Fibroblast of skin of right biceps (primary cell): ENCODE measurements at places on chromosomes 3 and 15.
A peak's percentile ranks its signal among the peaks of the same experiment; 100 is the strongest.

- DNase-seq: peak; percentile 94
Measured at GRCh38 chr3:72274493-72275330, 489.8 kb upstream of the PROK2 start.

DNA sequence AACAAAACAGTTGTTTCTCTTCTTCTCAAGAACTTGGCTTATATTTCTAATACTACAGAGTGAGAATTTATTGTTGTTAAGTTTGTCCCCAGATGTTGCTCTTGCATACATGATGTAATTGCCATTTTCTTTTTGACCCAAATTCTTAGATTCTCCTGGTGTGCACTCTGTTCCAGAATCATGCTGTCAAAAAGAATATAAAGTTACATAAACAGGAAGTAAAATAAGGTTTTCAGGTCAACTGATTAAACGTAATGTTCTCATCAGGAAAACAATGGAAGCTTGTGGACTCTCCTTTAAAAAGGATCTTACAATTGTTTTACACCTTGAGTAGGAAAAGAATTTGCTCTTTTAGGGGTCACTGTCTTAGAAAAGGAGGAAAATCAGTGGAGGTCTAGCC is 121.8 kb downstream of the ADAM10 start:
- no peak for DNase-seq

- DNase-seq: no peak
Measured at GRCh38 chr3:59289831-59290230, 240.0 kb upstream of the CFAP20DC start.

DNA sequence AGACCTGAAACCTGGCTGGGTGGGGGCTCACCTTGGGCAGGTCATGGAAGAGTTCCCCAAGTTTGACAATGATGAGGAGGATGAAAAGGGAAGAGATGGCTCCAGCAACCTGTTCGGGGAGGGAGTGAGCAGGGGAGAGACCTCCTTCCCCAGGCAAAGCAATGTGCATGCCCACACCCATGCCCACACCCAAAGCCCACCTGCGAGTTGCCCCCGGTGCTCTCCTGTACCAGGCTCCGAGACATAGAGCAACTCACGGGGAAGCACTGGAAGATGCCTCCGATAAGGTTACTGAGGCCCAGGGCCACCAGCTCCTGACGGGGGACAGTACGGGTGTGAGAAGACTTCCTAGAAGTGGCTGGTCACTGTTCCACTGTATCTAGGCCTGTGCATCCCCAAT is 4.9 kb downstream of the SLC26A6 start:
- no peak for DNase-seq

DNA sequence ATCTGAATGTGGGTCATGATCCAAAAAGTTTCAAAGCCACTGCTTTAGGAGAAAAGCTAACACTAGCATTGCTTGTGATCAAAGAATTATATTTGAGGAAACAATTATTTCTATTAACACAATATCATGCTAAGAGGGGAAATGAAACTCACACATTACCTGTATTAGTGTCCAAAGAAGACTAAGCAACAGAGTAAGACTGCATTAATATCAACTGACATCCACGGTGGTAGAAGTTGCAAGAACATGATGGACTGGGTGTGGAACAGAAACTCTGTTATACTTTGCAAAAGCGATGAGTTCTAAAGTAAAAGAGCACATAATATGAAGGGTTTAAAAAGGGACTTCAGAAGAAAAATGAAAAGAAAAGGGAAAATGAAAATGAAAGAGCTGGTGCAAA is 648.3 kb upstream of the NECTIN3 start:
- DNase-seq: no peak

DNA sequence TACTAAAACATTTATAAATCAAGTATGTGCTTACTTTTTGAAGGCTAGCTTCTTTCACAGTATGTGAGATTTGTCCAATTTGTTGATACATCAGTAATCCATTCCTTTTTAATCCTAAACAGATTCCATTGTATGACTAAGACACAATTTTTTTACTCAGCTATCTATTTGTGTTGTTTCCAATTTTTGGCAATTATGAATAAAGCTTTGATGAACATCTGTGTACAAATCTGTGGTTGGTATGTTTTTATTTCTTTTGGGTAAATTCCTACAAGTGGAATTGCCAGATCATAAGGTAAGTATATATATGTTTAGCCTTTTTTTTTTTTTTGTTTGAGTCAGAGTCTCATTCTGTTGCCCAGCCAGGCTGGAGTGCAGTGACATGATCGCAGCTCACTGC is 56.2 kb upstream of the VEPH1 start:
- no peak for DNase-seq

DNA sequence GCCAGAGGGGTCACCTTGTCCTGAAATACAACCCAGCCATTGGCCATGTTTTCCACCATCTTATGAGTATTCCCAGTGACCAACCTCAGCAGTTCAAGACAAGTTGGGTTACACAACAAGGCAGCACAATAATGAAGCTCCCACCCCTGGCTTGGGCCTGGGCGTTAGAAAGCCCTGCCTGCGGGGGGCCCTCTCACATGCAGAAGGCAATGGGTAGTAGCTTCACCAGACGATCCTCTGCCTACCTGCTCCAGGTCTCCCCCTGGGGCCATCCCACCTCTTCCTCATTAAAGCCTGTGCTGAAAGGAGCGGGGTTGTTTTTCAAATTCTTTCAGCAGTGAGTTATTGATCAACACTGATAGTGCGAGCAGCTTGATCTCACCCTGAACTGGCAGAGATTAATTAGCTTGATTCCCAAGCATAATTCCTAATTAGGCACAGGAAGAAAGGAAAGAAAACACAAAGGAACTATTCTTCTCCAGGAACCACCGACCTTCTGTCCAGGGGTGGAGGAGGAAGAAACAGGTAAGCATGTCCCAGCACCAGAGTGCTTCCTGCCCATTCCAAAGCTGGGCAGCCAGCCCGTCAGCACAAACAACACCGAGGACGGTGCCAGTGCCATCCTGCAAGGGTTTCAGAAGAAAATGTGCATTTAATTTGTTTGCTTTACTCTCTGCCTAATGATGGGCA is 79.7 kb upstream of the CGNL1 start:
- no peak for DNase-seq
